ENCODE measurements at places on chromosomes 1 and 21.

DNA sequence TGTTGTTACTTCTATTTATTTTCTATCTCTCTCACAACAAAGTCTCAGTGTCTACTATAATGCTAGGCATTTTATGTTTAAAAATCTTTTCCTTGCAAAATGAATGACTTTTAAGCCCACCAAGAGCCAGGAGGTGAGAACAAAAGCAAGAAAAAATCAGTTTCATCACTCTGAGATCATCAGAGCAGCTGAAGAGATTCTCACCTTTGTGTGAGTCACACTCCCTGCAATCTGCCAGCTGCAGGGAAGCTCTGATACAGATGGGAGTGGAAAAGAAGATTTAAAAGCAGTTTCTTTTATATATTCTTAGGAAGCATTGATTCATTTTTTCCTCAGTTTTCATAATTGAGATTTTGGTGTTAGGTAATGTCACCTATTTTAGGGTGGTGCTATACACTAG, 107.6 kb downstream of the LHX9 start:
- no peak for DNase-seq

- no peak for DNase-seq
These were observed 46.5 kb upstream of the C8B start for GRCh38 chr1:57012315-57012714.

DNA sequence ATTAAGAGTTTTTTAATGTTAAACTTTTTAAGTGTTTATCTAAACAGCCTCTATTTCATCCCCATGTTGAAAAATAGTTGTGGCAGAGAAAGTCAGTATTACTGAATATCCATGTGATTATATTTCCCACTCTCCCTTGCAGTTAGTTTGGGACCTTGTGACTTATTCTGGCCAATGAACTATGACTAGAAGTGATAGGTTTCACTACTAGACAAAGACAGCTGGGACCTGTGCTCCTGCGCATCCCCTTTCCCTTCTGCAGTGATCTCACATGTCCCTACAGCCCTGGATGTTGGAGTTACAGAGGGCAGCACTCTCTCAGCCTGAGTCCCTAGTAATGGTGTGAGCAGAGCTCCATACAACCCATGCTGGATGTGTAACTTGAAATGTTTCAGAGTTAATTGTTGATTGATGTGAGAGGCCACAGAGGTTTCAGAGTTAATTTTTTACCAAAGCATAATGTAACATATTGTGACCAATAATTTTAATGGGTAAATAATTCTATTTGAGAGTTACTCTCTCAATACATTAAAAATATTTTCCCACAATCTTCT, 18.7 kb upstream of the SAMD13 start:
- no peak for DNase-seq

- no peak for DNase-seq
These were observed 429.3 kb upstream of the RUNX1 start for GRCh38 chr21:35478161-35479064.

- no peak for DNase-seq
These were observed 20.0 kb downstream of the CEP170 start for GRCh38 chr1:243234978-243235647.

- no peak for DNase-seq
These were observed 50.3 kb downstream of the ZBTB8OS start for GRCh38 chr1:32600034-32600433.

DNA sequence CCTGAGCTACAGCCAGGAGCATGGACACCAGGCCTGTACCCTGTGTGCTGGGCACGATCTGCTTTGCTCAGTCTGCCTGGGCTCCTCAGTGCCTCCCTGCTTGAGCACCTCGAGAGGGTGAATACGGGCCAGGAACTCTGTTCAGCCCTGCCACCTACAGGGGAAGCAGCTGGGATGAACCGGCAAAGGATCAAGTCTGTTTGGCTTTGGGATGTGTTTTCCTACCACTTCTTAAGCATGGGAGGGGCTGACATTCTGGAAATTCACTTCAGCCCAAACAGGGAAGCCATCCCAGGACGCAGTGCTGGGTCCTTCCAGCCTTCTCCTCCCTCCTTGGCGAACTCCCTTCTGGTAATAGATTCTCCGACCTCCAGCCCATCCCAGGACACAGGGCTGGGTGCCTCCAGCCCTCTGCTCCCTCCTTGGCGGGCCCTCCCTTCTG, 55.8 kb upstream of the SELENON start:
- DNase-seq: no peak

DNA sequence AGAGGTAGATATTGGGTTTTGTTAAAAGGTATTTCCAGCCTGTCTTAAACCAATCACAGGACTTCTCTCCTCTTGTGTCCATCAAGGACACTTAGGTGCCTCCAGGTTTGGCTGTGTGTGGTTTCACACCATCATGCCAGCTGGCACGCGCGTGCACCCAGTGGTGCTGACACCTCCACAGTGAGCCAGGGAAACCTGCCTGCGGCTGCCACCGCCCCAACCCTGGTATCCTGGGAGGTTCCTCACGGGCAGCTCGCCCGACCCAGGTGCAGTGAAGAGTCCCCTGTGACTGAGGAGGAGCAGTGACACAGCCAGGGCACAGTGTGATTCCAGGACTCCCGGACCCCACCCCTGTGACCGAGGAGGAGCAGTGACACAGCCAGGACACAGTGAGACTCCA, 13.2 kb upstream of the COL6A2 start:
- no peak for DNase-seq

GRCh38 chr1:79532555-79532954, 526.0 kb upstream of the ADGRL4 start:
- no peak for DNase-seq

- no peak for DNase-seq
These were observed 14.5 kb downstream of the HHAT start for GRCh38 chr1:210342986-210343780.

DNA sequence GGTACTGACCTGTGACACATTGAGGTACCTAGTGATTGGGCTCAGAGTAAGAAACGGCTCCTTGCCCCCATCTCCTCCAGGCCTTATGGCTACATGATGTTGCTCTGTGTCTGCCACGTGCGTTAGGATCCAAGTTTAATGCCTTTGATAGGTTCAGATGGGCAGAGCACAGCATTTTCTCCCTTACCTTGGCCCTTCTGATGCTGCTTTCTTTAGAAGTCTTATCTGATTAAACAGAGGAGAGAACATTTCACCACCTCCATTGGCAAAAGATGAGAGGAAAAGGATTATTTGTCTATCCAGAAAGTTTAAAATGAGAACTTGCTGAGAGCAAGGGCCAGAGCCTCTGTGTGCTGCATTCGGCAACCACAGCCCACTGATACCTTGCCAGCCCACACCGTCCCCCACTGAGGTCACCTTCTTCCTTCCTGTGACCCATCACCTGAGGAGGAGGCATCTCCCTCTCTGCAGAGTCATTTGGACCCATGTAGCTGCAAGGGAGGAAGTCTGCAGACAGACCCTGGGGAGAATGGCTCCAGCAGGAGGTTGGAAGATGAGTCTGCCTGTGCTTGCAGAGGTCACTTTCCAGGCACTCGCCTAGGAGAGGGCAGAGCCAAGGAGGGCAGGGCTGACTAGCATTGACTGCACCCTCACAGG, 16.7 kb downstream of the SHISA4 start:
- DNase-seq: no peak

- peak; percentile 59 for DNase-seq
These were observed 58.4 kb upstream of the COL6A1 start for GRCh38 chr21:45923146-45923545.

DNA sequence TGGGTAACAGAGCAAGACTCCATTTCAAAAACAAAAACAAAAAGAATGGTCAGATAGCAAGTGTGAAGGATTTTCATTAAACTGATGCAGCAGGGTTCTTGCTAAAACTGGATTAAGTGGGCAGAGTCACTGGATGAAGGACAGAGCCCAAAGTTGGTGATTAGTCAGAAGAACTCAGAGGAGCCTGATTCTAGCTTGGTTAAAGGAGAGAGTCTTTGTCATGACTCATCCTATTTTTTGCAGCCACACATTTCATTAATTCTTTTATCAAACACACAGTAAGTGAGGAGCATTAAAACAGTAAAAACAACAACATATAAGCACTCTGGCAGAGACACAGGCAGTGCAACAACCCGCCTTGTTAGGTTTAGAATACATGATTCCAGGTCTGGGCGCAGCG, 56.0 kb upstream of the EDARADD start:
- no peak for DNase-seq

GRCh38 chr1:169696273-169697100, 14.9 kb downstream of the SELL start:
- DNase-seq: no peak

GRCh38 chr1:205068457-205069040, 15.7 kb downstream of the TMEM81 start:
- DNase-seq: no peak

- DNase-seq: no peak
These were observed 15.9 kb downstream of the NUF2 start for GRCh38 chr1:163337631-163338030.

DNA sequence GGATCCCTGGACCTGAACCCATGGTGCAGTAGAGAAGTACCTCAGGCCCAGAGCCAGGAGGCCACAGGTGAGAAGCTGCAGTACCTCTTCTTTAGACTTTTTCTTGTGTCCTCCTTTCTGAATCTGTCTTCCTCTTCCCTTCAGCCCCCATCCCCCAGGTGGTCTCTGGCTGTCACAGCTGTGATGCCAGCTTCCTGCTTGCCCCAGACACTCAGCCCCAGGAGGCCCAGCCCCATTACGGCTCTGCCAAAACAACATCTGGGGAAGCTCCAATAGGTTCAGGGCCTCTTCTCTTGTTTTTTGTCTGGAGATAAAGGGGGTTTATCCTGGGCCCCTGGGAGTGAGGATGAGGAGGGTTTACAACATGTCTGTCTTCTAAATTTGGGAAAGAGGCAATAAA, 9.5 kb upstream of the BTG2 start:
- no peak for DNase-seq

DNA sequence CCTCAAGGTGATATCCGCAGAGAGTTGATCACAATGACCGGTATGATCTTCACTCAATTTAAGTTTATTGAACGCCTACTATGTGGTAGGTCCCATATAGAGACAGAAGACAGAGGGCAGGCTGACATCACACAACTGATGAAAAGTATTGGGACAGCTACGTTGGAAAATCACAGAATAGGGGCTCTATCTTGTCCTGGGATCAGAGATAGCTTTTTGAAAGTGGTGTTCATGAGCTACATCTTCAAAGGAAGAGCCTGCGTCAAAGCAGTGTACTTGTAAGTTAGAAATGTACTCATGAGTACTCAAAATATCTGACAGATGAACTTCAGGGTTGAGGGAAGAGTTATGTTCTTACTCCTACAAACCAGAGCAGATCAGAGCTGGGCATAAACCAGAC, 54.4 kb downstream of the GADD45A start:
- DNase-seq: no peak

- DNase-seq: no peak
These were observed 6.7 kb upstream of the SMYD3 start for GRCh38 chr1:246513619-246514343.

- DNase-seq: no peak
These were observed 1.5 kb upstream of the DNAJB4 start for GRCh38 chr1:78003070-78003746.

DNA sequence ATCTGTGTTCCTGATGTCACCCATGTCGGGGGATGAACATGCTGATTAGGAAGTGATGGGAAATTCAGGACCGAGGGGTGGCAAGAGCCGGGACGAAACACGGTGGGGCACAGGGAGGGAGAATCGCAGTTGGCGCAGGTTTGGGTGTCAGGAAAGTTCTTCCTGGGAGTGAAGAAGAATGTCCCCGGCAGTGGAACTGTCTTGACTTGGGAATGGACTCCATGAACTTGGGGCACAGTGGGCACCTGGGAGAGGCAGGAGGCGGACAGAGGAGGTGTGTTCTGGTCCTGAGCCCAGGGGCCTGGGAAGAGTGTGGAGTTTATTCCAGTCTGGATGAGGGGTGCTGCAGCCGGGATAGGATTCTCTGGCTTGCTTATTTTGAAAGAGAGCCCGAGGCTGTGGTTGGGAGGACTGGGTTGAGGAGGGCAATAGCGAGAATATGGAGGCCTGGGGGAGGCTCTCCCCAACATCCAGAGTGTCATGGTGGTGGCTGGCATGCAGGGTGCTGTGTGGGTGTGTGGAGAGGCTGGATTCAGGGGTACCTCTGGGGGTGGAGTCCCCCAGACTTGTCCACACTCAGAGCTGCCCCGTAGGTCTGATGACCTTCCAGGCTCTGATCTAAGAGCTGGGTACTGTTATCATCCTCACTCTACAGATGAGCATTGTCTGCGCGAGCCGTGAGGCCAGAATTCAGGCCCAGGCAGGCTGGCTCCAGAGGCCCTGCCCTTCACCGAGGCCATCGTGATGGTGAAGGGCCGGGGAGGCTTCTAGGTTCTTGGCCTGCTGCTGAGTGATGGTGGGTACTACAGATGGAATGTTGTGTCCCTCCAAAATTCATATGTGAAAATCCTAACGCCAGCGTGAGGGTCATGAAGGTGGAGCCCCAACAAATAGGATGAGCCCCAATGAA, 274.5 kb upstream of the C1orf174 start:
- DNase-seq: no peak

DNA sequence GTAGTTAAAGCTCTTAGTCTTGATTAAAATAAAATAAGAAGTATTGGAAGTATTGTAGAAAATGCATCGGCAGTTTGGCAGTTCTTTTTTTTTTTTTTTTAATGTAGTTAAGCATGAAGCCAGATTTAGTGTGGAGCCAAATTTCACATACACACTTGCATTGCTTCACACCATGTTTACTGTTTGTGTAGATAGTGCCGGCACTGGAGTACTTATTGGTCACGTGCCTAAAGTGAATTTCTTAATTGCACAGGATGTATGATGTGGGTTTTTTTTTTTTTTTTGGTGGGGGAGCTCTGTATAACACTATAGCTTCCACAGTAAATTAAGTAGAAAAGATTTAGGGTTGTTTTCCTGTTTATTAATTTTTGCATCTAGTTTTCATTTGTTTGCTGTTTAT, 21.2 kb upstream of the TMEM61 start:
- no peak for DNase-seq

DNA sequence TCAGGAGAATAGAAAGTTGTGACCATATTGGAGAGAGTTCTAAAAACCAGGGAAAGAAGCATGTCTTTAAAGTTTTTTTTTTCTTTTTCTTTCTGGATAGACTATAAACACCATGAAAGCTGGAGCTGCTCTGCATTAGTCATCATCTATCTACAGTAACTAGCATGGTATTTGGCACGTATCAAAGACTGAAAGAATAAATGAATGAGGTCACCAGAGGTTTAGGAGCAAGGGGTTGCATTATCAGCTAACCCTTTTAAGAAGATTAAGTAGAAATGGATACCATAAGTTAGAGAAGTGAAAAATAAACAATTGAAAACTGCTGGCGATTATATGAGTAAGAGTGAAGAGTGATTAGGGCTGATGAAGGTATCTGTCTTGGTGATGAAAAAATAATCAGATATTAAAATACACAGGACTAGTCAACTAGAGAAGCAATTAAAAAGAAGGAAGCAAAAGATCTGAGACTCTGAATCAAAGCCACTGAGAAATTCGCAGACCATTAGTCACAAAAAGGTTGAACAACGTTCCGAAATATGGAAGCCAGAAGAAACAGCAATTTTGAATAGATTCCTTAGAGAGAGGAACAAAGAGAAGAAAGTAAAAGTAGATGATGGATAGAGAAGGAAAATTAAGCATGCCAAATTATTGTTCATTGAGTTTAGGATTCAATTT, 536.4 kb downstream of the DPYD start:
- DNase-seq: no peak

Data from activated CD4-positive, alpha-beta T cell treated with anti-CD3 and anti-CD28 coated beads, Interleukin-2, amount 50 U/mL, for 4 hours (primary cell).